H9 (cell line): ENCODE measurements at places on chromosomes 6 and 20. TPM values are rescaled to one million over a fixed set of nuclear protein-coding genes. Genes with fewer than 3 reads are reported as not detected.
A peak's percentile ranks its signal among the peaks of the same experiment; 100 is the strongest.

Gene TCP11
- not detected in 2 replicates for total RNA-seq

Gene HMGCLL1
- total RNA-seq: 0.20 and 0.24 TPM in 2 replicates

Gene PTK7
- total RNA-seq: 126 and 128 TPM in 2 replicates

Gene LZTS3
- total RNA-seq: 19.2 and 20.8 TPM in 2 replicates

Gene LIME1
- total RNA-seq: 12.8 and 13.5 TPM in 2 replicates

Gene STK4
- total RNA-seq: 41.3 and 43.0 TPM in 2 replicates

Gene RPP21
- 62.2 and 64.0 TPM in 2 replicates for total RNA-seq

Gene SYTL3
- total RNA-seq: 0.09 and 0.20 TPM in 2 replicates

Gene CTCFL
- total RNA-seq: 0.79 and 0.90 TPM in 2 replicates

GRCh38 chr6:47376930-47377329 lies 67.2 kb upstream of the TNFRSF21 start:
- no peaks in the 10 kb centered on the region for H3K27me3 ChIP-seq
- no peaks in the 10 kb centered on the region for H3K36me3 ChIP-seq
- H3K27ac ChIP-seq: no peak overlapping the region
- no peak overlapping the region for H3K4me3 ChIP-seq
- DNase-seq: no peak

DNA sequence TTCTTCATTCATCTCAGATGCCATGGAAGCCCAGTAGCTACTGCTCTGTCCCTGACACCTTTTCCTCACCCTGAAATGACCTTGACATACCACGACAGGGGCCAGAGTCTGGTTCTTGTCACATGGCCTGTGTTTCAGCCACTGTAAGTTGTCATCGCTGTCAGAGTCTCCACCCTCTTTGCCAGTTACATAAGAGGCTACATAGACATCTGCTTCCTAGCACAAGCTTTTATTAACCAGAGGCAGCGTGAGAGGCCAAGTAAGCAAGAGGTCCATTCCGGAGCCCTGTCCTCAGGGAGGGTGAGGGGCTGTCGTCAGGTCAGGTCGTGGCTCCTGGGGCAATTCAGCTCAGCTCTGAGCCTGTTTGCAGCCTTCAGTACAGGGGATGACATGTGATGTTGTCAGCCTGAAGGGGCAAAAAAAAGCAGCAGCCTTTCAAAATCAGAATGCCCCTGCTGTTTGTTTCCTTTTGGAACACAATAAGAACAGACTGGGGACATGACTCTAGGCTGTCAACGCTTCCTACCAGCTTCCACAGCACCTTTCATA lies 146.3 kb downstream of the MTFR2 start:
- no peaks in the 10 kb centered on the region; the same call in 2 of the 3 replicates for H3K36me3 ChIP-seq
- DNase-seq: peak; percentile 54
- H3K27me3 ChIP-seq: peaks cover 51% of the 10 kb centered on the region
- H3K4me1 ChIP-seq: peaks cover 3% of the 10 kb centered on the region; the same call in 1 of the 2 replicates

- peaks cover 4% of the 10 kb centered on the region; the same call in 1 of the 2 replicates for H3K4me1 ChIP-seq
- H3K27me3 ChIP-seq: no peaks in the 10 kb centered on the region
- no peak overlapping the region for H3K4me3 ChIP-seq
- H3K36me3 ChIP-seq: no peaks in the 10 kb centered on the region
- no peak overlapping the region for H3K27ac ChIP-seq
Observed at GRCh38 chr20:53077373-53078205, 105.4 kb downstream of the TSHZ2 start.

DNA sequence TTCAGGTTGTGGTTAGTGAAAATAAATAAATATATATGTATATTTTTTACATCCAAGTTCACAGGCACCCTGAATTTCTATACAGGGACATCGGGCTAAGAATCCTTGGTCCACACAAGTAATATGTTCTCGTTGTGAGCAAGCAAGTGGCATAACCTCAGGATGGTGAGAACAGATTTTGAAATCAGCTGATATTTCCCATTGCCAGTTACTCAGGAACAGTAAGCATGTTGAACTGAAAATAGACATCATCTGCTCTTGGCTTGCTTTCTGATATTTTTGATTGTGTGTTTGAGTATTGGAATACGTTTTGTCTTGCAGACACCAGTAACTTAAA lies 87.7 kb downstream of the TRMT6 start:
- H3K27ac ChIP-seq: no peak overlapping the region
- H3K4me3 ChIP-seq: no peak overlapping the region
- no peaks in the 10 kb centered on the region for H3K27me3 ChIP-seq
- no peak for DNase-seq
- no peaks in the 10 kb centered on the region for H3K4me1 ChIP-seq

GRCh38 chr6:166162599-166163342 lies 4.9 kb downstream of the TBXT start:
- H3K36me3 ChIP-seq: no peaks in the 10 kb centered on the region
- no peak for DNase-seq
- H3K4me3 ChIP-seq: no peak overlapping the region
- no peak overlapping the region for H3K27ac ChIP-seq

- H3K27ac ChIP-seq: no peak overlapping the region
- DNase-seq: no peak
- H3K36me3 ChIP-seq: no peaks in the 10 kb centered on the region
Observed at GRCh38 chr20:5045906-5046305, 44.6 kb upstream of the SLC23A2 start.

DNA sequence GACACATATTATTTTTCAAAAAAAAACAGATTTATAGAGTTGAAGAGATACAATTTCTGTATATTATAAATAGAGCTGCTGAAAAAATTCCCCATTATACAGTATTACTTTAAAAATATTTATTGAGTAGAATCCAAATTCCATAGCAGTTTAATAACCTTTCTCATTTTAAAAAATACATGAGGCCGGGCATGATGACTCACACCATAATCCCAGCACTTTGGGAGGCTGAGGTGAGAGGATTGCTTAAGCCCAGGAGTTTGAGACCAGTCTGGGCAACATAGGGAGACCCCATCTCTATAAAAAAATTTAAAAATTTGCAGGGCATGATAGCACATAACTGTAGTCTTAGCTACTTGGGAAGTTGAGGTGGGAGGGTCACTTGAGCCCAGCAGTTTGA lies 13.0 kb downstream of the ATRN start:
- no peak for DNase-seq
- H3K4me3 ChIP-seq: no peak overlapping the region
- H3K36me3 ChIP-seq: peaks cover 13% of the 10 kb centered on the region
- no peaks in the 10 kb centered on the region for H3K4me1 ChIP-seq

GRCh38 chr6:101482606-101483005 lies 89.1 kb downstream of the GRIK2 start:
- no peak overlapping the region for H3K27ac ChIP-seq
- no peaks in the 10 kb centered on the region for H3K27me3 ChIP-seq
- DNase-seq: no peak
- no peaks in the 10 kb centered on the region for H3K36me3 ChIP-seq
- no peak overlapping the region for H3K4me3 ChIP-seq
- no peaks in the 10 kb centered on the region; the same call in 1 of the 2 replicates for H3K4me1 ChIP-seq

DNA sequence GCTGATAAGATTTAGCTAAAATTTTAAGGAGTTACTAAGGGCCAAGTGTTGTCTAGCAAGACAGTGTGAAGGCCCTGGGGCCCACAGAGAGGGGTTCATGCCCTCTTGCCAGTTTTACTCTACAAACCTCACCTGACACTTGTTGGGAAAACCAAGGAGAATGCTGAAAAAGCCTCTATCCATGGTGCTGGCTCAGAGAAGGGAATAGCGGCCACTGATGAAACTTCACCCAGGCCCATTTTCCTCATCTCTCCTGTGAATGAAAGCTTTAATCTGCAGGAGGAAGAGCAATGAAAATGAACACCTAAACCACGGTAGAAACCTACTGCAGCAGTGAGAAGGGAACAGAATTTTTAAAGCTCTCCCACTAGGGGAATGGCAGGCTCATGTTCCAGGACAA lies 317.3 kb upstream of the CNR1 start:
- H3K36me3 ChIP-seq: peaks cover 5% of the 10 kb centered on the region; the same call in 2 of the 3 replicates
- no peak overlapping the region for H3K4me3 ChIP-seq
- no peak for DNase-seq
- no peaks in the 10 kb centered on the region for H3K27me3 ChIP-seq
- H3K4me1 ChIP-seq: no peaks in the 10 kb centered on the region
- no peak overlapping the region for H3K27ac ChIP-seq

DNA sequence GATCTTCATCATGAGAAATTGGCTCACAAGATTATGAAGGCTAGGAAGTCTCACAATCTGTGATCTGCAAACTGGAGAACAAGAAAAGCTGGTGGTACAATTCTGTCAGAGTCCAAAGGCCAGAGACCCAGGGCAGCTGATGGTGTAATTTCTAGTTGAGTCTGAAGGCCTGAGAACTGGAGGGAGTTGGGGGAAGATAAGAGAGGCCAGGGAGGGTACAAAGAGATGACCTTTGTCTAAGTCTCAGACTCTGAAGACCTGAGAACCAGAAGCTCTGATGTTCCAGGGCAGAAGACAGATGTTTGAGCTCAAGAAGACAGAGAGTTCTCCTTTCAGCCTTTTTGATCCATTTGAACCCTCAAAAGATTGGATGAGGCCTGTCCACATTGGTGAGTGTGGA lies 280.6 kb downstream of the HDGFL1 start:
- no peak overlapping the region for H3K27ac ChIP-seq
- no peaks in the 10 kb centered on the region for H3K27me3 ChIP-seq
- H3K36me3 ChIP-seq: peaks cover 4% of the 10 kb centered on the region
- no peaks in the 10 kb centered on the region for H3K4me1 ChIP-seq

- H3K4me1 ChIP-seq: no peaks in the 10 kb centered on the region
- no peak for DNase-seq
- H3K36me3 ChIP-seq: no peaks in the 10 kb centered on the region
- H3K27ac ChIP-seq: no peak overlapping the region
- no peak overlapping the region for H3K4me3 ChIP-seq
Observed at GRCh38 chr6:90149280-90149679, 147.4 kb downstream of the BACH2 start.

- no peak overlapping the region for H3K27ac ChIP-seq
- no peak overlapping the region for H3K4me3 ChIP-seq
- H3K36me3 ChIP-seq: no peaks in the 10 kb centered on the region
- no peaks in the 10 kb centered on the region for H3K27me3 ChIP-seq
- DNase-seq: no peak
Observed at GRCh38 chr20:58921564-58921963, 59.5 kb upstream of the NELFCD start.

- H3K27me3 ChIP-seq: no peaks in the 10 kb centered on the region
- no peaks in the 10 kb centered on the region for H3K4me1 ChIP-seq
- no peak for DNase-seq
- H3K36me3 ChIP-seq: no peaks in the 10 kb centered on the region; the same call in 1 of the 2 replicates
Observed at GRCh38 chr6:158251565-158251964, 60.7 kb upstream of the TULP4 start.

DNA sequence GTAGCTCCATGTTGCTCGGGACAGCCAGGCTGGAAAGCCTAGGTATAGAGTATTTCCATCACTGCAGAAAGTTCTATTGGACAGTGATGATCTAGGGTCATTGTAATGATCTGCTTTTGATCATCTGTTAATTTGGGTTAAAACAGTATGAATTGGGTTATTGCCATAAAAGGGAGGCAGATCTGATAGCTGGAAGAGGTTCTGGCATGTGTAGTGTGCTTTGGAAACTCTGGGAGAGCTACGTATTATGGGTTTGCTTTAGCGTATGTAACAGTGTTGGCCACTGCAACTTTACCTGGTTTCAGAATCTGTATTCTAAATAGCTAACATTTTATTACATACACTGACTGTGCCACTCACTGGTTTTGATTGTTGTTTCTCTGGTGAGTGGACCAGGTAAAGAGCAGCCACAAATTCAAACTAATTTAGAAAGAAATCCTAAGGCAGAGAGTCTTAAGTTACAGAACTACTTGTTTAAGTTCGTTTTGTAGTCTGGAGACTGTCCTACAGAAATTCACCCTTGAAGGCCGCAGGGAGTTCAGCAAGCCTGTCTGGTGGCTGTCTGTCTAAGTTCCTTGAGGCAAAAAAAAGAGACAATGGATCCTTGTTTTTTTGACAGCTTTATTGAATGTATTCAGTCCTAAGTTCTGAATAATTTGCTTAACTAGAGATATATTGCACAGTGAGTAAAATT lies 300.3 kb downstream of the PRL start:
- H3K27me3 ChIP-seq: no peaks in the 10 kb centered on the region
- no peaks in the 10 kb centered on the region for H3K36me3 ChIP-seq
- DNase-seq: no peak
- no peaks in the 10 kb centered on the region; the same call in 1 of the 2 replicates for H3K4me1 ChIP-seq
- no peak overlapping the region for H3K27ac ChIP-seq
- no peak overlapping the region for H3K4me3 ChIP-seq

DNA sequence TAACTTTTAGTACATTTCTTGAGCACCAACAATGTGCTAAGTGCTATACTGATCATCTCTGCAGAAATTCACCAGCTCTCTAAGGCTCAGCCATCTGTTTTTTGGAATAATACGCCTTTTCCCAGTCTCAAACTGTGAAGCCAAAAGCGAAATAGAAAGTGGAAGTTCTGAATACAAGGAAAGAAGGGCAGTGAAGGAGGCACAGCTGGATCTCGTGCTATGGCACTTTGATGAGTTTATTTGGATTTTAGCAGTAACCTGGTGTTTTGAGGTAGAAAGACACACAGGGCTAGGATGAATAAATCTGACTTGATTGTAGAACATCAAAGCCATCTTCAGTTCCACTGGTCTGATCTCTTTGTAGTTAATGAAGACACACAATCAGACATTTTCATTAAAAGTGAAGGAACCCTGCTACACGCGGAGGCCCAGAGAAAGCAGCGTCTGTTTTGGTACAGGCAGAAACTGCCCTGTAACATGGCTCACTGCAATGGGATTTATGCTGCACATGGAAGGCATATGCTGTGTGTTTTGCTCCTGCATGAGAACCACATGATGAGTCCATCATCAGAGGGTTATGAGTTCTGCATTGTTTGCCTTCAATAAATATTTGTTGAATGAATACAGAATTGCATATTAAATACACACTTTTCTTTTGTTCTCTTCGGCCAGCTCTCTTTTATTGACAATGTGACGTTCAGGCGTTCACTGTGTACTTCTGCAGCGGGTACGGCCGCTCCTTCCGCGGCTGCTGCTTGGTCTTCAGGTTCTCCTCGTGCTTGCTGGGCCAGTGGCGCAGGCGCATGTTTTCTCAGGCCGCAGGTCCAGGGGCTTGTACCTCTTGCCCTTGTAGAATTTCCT lies 100.9 kb downstream of the PREP start:
- no peaks in the 10 kb centered on the region; the same call in 1 of the 2 replicates for H3K4me1 ChIP-seq
- peaks cover 12% of the 10 kb centered on the region for H3K36me3 ChIP-seq
- H3K27ac ChIP-seq: no peak overlapping the region
- no peak for DNase-seq
- no peaks in the 10 kb centered on the region for H3K27me3 ChIP-seq

DNA sequence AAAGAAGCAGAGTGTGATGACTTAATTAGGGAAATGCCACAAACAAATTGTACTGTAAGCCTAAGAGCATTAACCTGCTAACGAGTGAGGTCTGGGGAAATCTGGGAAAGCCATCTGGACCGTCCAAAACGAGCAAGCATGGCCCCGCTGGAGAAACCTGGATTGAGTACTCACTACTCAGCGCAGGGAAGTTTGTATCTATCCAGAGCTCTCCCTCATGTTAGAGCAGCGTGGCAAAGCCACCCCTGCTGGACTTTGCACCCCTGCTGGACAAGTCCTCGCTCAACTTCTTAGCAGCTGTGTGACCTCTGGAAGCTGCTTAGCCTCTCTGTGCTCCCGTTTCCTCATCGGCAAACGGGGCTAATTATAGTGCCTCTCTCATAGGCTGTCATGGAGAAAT lies 37.3 kb downstream of the PSMG4 start:
- H3K27ac ChIP-seq: no peak overlapping the region
- H3K4me3 ChIP-seq: no peak overlapping the region
- H3K27me3 ChIP-seq: no peaks in the 10 kb centered on the region
- H3K36me3 ChIP-seq: peaks cover 17% of the 10 kb centered on the region; the same call in 2 of the 3 replicates
